ENCODE measurements at places on chromosomes 5 and 9. TPM values are rescaled to one million over a fixed set of nuclear protein-coding genes. Genes with fewer than 3 reads are reported as not detected.

The GARIN3 gene
- total RNA-seq: not detected

The ABCA1 gene
- total RNA-seq: 13.7 TPM

DNA sequence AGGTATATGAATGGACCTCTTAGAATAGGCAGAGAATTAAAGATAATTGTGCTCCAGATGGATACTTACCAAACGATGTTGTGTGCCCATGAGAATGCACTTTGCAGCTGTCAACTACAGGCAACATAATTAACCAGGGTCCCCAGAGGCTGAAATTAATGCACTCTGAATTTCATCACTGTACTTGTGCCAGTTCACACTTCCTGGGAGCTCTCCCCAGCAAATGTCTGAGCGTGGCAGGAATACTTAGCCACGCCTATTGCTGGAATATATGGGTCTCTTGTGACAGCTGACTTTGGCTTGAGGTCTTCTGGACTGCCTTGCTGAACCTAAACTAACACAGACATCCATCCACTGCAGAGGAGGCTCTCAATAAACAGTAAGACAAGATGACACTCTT, 11.9 kb upstream of the C1QTNF2 start:
- no peak for DNase-seq

DNA sequence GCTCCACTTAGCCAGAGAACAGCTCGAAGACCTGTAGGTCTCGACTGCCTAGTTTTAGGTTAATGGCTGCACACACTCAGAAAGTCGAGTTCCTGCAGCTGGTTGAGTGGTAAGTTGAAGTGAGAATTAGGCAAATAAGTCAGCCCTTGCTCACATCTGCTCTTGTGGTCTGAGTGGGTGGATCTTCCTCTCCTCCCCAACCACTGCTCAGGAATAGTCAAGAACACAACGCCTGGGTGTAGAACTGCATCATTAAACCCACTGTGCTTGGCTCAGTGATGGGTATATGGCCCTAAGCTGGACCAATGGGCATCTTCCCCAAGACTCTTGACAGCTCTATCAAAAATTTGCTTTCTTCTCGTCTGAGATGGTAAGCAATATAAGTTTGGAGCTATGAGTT, 20.9 kb upstream of the ADAM19 start:
- DNase-seq: no peak

The NRG2 gene
- 0.43 TPM for total RNA-seq
